ENCODE measurements at places on chromosomes 6 and 20. TPM values are rescaled to one million over a fixed set of nuclear protein-coding genes. Genes with fewer than 3 reads are reported as not detected.
A peak's percentile ranks its signal among the peaks of the same experiment; 100 is the strongest.

OTOR gene
- total RNA-seq, result not detected

THBS2 gene
- total RNA-seq, result 98.0 TPM

KIF25 gene
- not detected for total RNA-seq

CDSN gene
- 350 TPM for total RNA-seq

GSTA2 gene
- not detected for total RNA-seq

THEMIS gene
- total RNA-seq, result 1.6 TPM

NCOA7 gene
- total RNA-seq, result 28.4 TPM

ENPP3 gene
- 0.64 TPM for total RNA-seq

GJA10 gene
- total RNA-seq, result not detected

PNPLA1 gene
- 40.3 TPM for total RNA-seq

GTSF1L gene
- not detected for total RNA-seq

MOG gene
- total RNA-seq, result not detected

GRCh38 chr6:39843305-39844020 is 51.3 kb downstream of the DAAM2 start:
- no peak for DNase-seq

DNA sequence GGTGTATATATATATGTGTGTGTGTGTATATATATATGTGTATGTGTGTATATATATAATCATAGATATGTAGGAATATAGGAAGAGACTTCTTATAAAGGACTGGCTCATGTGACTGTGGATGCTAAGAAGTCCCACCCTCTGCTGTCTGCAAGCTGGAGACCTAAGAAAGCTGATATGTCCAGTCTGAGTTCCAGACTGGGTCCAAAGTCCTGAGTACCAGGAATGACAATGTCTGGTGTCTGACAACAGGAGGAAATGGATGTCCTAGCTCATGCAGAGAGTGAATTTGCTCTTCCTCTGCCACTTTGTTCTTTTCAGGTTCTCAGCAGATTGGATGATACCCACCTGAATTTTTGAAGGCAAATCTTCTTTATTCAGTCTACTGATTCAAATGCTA is 7.1 kb downstream of the ALDH5A1 start:
- DNase-seq, result no peak

DNA sequence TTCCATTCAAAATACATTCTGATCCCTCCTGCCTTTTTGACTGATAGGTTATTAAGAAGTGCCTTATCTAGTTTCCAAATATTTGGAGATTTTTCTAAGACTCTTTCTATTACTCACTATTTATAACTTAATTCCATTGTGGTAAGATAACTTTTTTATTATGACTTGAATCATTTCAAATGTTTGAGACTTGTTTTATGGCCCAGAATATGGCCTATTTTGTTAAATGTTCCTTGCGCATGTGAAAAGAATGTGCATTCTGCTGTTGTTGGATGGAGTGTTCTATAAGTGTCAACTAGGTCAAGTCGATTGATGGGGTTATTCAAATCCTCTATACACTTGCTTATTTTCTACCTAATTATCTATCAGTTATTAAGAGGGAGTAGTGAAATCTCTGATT is 13.1 kb upstream of the TCP11 start:
- DNase-seq, result no peak

GRCh38 chr6:4983322-4983721 is 20.5 kb downstream of the RPP40 start:
- DNase-seq, result no peak

GRCh38 chr6:116313101-116313776 is 33.5 kb upstream of the TSPYL1 start:
- no peak for DNase-seq

- no peak for DNase-seq
Observed at GRCh38 chr20:51376111-51376510, 166.4 kb downstream of the NFATC2 start.

GRCh38 chr20:59028812-59029211 is 3.3 kb downstream of the ATP5F1E start:
- DNase-seq, result no peak

GRCh38 chr6:28980852-28981430 is 24.2 kb downstream of the ZNF311 start:
- DNase-seq, result no peak

- DNase-seq, result no peak
Observed at GRCh38 chr6:4009486-4009885, 69.5 kb downstream of the FAM217A start.

DNA sequence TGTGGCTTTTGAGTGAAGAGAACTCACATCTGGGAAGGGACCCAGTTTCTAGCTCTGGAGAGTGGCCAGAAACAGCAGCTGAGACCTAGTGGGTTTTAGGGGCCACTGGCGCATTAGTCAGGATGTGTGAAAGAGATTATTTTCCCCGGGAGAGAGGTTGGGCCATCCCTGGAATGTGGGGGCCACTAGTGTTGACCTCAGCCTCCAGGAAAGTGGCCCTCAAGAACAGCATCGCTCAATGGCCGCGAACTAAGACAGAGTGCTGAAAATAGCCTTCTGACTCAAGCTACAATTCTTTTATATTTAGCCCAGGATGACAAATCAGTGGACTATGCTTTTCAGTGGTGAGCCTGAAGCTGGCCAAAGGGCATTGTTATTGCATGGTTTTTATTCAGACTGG is 210.4 kb upstream of the RNF24 start:
- DNase-seq, result no peak

DNA sequence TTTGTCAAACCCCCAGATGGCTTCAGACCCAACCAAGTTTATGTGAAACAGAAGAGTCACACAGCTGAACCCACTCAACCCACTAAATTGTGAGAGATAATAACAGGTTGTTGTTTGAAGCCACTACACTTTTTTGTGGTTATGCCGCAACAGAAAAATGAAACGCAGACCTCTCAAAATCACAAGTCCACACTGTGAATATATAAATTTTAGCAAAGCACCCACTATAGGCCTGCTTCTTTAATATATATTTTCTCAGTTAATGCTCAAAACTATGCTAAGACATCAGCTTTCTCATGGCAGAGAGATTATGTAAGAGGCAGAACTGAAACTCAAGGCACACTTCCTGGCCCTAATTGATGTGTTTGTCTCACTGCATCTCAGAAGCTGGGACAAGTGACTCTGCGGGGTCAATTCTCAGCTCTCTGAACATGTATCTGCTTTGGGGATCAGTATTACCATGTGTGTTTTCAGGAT is 27.7 kb downstream of the MAP3K5 start:
- no peak for DNase-seq

GRCh38 chr6:134174672-134175531 is 122.5 kb upstream of the SLC2A12 start:
- DNase-seq, result peak; percentile 95

DNA sequence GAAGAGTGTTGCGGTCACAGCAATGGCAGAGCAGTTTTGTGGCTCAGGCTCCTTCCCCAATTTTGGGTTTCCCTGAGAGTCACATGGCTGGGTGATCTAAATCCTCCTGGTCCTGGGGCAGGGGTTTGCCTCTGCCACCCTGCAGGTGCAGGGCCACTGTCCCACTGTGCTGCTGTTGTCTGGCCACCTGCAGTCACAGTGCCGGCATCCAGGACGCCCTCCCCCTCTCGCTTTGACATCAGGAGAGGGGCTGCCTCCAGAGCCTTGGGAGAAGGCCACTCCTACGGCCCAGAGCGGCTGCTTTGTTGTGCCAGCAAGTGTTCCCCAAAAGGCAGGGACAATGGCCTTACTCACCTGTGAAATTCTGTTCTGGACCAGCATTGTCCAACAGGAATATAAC is 449.0 kb downstream of the QKI start:
- DNase-seq, result no peak

DNA sequence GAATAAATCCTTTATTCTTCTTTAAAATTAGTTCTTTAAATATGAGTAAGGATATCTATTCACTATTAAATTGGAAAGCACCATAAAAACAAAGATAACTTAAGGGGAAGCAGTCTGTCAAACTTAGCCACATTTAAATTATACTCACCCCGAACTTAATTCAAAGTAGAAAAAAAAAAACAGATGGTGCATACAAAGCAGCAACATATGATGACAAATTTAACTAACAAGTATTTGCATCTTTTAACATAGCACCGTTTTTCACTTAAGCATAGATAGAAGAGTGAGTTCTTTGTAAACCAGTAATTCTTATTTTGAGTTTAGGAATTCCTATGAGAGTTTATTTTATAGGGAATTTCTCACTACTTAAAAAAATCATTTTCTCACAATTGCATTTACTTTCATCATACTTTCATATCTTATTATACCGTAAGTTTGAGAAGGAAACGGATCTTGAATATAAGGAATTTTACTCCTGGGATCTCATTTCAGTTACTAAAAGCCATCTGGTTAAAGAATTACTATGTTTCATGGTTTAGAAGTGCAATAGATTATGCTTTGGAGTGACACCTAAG is 828.2 kb upstream of the MAP3K7 start:
- no peak for DNase-seq

DNA sequence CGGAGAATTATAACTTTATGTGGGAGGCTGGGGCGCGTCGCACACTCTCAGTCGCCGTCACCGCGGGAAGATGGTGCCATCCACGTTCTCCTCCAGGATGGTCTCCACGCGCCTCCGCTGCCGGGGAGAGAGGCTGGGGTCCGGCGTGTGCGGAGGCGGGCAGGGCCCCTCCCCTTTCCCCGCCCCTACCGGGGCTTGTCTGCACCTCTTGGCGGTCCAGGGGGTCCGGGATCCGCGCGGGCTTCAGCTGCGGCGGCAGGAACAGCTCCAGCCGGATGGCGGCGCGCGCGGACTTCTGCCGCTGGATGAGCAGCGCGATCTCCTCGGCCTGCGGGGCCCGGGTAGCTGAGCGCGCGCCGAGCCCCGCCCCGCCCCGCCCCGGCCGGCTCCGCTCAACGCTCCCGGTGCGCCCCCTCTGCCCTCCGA is 807 bp downstream of the LKAAEAR1 start:
- DNase-seq, result no peak

DNA sequence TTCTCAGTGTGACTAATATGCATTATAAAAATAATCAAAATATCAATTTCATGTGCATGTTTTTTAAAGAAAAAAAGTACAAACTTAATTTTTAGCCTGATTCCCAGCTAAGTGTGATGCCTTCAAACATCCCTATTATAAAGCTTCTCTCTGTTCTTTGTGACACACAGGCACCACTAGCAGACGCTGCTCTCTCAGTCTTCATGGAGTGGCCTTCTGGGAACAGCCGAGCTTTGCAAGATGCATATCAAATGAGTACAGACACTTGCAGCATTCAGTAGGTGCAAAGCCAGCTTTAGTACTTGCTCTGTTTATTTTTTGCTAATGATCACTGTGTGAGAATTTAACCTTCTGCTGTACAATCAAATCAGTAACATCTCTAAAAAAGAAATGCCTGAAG is 340.0 kb downstream of the ADGRB3 start:
- DNase-seq, result no peak

DNA sequence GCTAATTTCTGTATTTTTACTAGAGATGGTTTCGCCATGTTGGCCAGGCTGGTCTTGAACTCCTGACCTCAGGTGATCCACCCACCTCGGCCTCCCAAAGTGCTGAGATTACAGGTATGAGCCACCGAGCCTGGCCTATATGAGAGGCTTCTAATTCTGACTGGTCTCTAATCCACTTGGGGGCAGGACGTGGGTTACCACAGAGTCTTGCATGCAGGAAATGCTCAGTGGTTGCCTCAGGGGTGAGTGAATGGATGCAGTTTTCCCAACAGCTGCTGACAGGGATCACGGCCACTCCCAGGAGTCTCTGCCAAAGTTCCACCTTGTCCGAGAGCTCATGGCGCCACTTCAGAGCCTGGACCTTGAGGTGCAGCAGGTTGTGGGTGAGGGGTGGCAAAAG is 6.4 kb upstream of the FANCE start:
- no peak for DNase-seq

GRCh38 chr20:2751347-2751877 is 49.0 kb downstream of the CPXM1 start:
- no peak for DNase-seq

DNA sequence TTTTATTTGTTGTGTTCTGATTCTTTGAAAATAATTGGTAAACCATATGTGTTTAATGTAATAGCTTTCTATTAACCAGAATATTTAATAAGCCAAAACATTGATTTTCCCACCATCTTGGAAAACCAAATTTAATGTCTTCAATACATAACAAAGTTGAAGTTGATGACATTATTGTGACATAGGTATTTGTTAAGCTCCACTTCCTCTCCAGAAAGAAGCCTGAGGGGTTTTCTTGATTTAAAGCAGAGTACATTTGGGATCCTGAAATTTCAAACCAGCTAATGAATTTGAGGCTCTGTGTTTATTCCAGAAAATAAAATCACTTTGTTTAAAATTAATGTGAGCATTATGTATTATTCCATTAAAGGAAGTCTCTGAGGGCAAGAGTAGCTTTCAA is 106.3 kb downstream of the PERP start:
- no peak for DNase-seq

DNA sequence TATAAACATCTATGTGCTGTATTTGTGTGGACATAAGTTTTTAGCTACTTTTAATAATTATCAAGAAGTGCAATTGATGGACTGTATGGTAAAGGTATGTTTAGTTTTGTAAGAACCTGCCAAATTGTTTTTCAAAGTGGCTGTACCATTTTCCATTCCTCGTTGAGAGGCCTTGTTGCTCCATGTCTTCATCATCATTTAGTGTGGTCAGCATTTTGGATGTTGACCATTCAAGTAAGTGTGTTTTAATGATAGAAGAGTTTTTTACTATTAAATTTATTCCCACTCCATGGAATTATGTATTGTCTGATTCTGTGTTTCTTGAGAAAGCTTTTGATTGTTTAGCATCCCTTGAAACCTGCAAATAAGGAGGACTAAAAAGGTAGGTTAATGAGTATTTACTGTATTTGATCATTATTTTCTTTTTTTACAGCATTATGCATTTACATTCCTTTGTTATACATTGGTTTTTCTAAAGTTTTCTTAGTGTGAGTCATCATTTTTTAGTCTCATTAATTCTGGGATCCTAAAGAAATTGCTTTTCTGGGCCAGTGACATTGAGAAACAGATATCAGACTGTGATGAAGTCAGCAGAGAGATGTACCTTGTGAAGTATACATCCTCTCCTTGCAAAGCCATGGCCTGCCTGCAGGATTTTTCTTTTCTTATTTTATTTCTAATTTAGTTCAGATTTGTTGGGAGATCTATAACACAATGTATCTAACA is 312.8 kb upstream of the PTCHD4 start:
- DNase-seq, result no peak

All from suprapubic skin (tissue), 4 donors.